ENCODE measurements at places on chromosomes 5 and 9.

GRCh38 chr9:134073500-134073899, 5.7 kb upstream of the BRD3 start:
- no peak for DNase-seq

- no peak for DNase-seq
Observed at GRCh38 chr9:120862452-120862851, 14.5 kb downstream of the PHF19 start.

- DNase-seq, result no peak
Observed at GRCh38 chr5:66840511-66841013, 244.4 kb downstream of the MAST4 start.

DNA sequence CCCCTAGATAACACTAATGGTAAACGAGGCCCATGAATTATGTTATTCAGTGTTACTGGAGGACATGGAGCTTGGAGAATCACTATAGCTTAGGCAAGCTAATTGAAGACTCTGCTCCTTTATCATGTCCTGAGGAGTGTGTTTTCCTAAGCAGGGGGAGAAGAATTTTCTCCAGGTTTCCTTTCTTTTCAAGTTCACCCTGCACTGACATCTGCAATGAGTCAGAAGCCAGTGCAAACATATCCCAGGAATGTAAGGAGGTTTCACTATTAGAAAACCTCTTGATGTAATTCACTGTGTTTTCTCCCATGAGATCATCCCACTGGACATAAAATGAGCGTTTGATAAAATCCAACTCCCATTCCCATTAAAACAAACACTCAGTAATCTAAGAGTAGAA, 75.6 kb downstream of the DMRT2 start:
- no peak for DNase-seq

DNA sequence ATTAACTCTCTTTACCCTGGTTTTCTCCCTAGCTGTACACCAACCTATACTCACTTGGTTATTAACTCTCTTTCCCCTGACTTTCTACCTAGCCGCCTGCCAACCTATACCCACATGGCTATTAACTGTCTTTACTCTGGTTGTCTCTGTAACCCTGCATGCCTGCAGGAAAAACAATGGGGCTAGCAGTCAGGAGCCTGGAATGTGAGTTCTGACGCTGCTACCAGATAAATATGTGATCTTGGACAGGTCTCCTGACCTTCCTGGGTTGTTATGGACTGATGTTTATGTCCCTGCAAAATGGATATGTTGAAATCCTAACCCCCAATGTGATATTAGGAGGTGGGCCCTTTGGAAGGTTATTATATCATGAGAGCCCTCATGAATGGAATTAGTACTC, 119.2 kb downstream of the SMARCA2 start:
- no peak for DNase-seq

- no peak for DNase-seq
Observed at GRCh38 chr5:80346055-80346454, 26.3 kb downstream of the SPZ1 start.

DNA sequence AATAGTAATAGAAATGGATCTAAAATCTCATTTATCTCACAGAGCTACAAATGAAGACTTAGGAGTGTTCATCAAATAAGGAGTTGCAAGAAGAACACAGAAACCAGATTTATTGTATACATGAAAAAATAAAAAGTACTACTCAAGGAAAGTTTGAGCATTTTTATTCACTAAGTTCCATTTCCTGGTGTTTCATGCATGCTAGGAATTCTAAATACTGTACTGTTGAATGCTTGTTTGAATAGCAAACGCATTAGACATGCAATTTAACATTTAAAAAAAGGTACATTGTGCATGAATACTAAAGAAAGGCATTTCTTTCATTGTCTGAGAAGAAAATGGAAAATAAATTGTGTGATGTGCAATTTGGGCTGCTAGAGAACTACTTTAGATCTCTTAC, 52.1 kb downstream of the C6 start:
- DNase-seq, result no peak

DNA sequence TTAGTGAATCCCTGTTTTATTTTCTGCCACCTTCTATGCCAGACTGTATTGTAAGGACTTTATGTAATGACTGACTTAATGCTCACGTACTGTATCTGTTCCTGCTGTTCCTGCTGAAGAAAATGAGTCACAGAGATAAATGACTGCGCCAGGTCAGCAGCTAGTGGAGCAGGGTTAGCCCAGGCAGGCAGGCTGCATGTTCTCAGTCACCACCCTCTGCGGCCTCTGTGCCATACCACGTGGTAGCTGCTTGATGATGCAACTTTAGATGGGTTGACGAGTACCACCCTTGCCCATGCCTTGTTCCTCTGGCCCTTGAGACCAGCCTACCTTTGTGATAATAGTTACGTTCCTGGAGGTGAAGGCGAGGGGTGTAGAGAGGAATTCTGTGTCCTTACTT, 161.9 kb downstream of the TRIO start:
- DNase-seq, result no peak

GRCh38 chr5:131246504-131246903, 17.3 kb upstream of the CDC42SE2 start:
- DNase-seq, result no peak
